ENCODE measurements at places on chromosomes 3 and 15.

- DNase-seq: no peak
Observed at GRCh38 chr3:117873249-117873600, 1161.4 kb downstream of the IGSF11 start.

GRCh38 chr3:135069406-135069805, 274.3 kb downstream of the EPHB1 start:
- no peak for DNase-seq

DNA sequence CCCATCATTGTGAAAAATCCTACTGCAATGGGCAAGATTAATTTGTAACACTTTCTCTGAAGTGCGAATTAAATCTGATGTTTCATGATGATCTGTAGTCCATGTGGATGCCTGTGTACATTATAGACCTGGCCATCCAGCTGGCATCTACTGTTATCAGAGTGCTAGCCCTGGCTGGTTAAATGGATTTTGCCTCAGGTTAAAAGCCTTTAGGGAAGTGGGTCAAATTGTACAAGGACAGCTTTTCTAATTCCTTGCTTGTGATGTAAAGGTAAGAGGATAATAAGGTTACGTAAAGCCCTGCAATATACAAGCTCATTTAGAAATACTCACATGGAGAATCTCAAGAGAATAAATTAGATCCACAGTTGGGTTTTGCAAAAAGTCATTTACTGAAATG, 138.2 kb downstream of the EPHA3 start:
- DNase-seq: no peak

DNA sequence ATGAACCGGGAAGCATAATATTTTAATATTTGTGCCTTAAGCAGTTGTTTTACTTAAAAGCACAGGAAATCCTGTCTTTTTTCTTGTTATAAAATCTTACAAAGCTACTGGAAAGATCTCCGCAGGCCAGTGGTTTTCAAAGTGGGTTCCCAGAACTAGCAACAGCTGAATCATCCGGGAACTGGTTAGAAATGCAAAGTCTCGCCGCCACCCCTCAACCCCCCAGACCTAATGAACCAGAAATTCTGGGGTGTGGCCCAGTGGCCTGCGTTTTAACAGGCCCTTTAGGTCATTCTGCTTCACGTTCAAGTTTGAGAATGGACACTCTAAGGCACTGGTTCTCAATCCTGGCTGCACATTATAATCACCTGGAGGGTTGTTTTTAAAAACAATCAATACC, 74.7 kb downstream of the PDZRN3 start:
- no peak for DNase-seq

GRCh38 chr15:66895794-66896453, 169.5 kb upstream of the SMAD3 start:
- DNase-seq: no peak

DNA sequence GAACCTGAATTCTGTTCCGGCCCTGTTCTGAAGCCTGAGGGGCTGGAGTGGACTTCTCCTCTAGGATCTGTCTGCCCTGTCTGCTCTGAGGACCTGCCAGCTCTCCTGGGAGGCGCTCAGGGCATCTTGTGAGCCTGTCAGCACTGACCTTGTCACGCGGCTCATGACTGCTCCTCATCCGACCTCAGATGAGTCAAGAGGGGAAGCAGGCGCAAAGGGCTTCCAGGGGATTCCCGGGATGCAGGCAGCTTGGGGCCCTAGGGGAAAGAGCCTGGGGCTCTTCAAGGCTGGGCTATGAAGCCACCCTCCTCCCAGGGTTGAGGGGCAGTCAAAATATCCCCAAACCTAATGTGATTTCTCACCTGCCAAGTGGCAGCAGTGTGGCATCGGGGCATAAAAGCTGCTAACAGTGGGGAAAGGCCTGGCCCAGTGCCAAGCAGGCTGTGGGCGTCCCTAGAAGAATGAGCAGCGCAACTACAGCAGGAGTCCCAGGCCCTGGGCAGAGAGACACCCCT, 27.6 kb upstream of the ANKDD1A start:
- DNase-seq: peak; percentile 73

- DNase-seq: no peak
Observed at GRCh38 chr3:119659606-119660291, 640 bp downstream of the POPDC2 start.

- DNase-seq: no peak
Observed at GRCh38 chr3:124965413-124965812, 30.9 kb upstream of the MUC13 start.
